NCI-H1694 treated with DMSO at 0.1 percent for 48 hours (cell line): ENCODE measurements at places on chromosomes 13 and 19.
A peak's percentile ranks its signal among the peaks of the same experiment; 100 is the strongest.

DNA sequence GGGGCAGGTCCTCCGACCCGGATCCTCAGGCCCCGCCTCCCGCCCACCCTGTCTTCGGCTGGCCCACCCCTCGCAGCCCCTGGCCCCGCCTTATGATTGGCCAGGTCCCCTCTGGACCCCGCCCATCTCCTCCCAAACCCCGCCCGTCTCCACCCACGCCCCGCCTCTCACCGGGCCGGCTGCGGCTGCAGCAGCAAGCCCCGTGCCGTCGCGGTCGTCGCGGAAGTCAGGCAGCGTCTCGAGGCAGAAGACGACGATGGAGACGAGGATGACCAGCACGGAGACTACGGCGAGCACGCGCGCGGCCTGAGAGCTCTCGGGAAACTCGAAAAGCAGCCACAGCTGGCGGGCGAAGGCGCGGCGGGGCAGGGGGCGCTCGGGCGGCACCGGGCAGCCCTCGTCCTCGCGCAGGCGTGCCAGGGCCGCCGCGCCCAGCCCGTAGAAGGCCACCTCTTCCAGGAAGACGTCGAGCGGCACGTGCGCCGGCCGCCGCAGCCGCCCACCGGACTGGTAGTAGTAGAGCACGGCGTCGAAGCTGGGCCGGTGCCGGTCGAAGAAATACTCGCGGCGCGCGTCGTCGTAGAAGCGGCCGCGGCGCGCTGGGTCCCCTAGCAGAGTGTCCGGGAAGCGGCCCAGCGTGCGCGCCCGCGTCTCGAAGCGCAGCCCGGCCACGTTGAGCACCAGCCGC lies 495 bp downstream of the KCNA7 start:
- no peak for DNase-seq

GRCh38 chr13:83332751-83333150 lies 549.5 kb downstream of the SLITRK1 start:
- no peak for DNase-seq

DNA sequence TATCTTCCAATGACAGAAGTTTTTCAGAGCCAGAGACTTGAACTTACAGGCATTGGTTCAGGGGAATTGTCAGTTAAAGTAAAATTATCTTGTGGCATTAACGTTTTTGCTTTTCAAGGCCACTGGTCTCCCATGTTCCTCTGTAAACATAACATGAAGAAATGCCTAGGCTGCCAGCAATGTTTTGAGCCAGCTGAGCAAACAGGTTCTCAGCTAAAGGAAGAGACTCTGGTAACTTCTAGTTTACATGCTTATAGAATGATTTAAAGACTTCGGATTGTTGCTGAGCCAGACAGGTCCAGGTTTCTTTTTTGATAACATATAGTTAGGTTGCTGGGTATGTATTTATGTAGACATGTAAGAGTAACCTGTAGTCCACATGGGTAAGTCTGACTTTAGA lies 35.7 kb downstream of the ZNF493 start:
- DNase-seq: no peak

- DNase-seq: peak; percentile 51
These were observed 23.5 kb upstream of the QTRT1 start for GRCh38 chr19:10677751-10678150.

GRCh38 chr13:99351772-99352171 lies 44.6 kb upstream of the GPR183 start:
- DNase-seq: no peak

DNA sequence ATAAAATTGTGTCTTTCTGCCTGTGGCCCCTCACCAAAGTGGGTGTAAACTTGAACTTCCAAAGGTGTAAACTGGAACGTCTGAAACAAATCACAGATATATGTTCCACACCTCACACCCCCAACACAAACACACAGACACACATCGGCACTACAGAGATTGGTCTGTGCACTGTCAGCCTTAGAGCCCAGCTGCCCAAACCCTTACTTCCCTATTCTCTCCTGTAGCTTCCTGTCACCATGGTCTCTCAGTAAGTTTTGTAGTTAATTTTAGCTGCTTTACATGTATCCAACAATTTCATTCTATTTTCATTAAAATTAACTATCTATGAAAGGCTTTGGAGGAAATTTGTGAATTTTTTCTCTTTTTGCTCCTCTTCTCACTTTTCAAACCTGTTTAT lies 5.4 kb downstream of the TM9SF2 start:
- no peak for DNase-seq

- no peak for DNase-seq
These were observed 148.1 kb downstream of the NHLRC3 start for GRCh38 chr13:39186205-39186875.
